BJ (cell line): ENCODE measurements at places on chromosomes 3 and 15. TPM values are rescaled to one million over a fixed set of nuclear protein-coding genes. Genes with fewer than 3 reads are reported as not detected.

Gene GP9
- not detected in 2 replicates for polyA plus RNA-seq

Gene TJP1
- 42.5 and 58.3 TPM in 2 replicates for polyA plus RNA-seq

GRCh38 chr3:15044326-15044725 lies 20.8 kb downstream of the MRPS25 start:
- DNase-seq: no peak

- DNase-seq: no peak
Measured at GRCh38 chr3:150414959-150415358, 6.9 kb downstream of the TSC22D2 start.

Gene GABRG3
- polyA plus RNA-seq: not detected in 2 replicates

Gene GABRB3
- 2.3 and 2.6 TPM in 2 replicates for polyA plus RNA-seq

DNA sequence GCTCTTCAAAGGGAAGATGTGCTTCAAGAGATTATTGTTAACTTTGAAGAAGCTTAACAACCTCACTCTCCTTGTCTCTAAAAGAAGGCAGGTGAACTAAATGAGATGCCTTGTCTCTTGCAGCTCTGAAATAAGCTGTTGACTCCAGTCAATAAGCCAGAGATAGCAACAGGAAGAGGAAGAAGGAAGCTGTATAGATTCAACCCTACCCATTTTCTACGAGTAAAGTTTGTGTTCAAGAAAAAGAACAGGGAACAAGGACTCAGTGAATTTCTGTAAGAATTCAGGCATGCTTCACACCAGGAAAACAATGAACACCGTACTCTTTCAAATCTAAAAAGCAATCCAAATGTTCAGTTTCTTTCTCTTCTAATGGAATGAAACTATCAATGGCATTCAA lies 503.5 kb downstream of the MAGI1 start:
- no peak for DNase-seq

Gene UQCC5
- 11.9 and 12.3 TPM in 2 replicates for polyA plus RNA-seq

DNA sequence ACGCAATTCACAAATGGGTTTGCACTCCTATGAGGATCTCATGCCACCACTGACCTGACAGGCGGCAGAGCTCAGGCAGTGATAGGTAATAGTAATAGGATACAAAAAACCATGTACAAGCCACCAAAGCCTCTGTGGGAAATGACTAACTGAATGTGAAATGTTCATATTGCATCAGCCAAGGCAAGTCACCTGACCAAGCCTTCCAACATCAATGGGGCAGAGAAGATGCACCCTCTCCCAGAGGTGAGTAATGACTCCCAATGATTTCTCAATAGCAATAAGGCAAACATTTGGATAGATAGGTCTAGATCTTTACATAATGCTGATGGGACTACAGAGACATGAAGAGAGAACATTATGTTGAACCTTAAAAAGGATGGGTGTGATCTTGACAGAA lies 14.9 kb downstream of the CNTN3 start:
- no peak for DNase-seq

- no peak for DNase-seq
Measured at GRCh38 chr15:47720555-47720954, 3.2 kb downstream of the SEMA6D start.

DNA sequence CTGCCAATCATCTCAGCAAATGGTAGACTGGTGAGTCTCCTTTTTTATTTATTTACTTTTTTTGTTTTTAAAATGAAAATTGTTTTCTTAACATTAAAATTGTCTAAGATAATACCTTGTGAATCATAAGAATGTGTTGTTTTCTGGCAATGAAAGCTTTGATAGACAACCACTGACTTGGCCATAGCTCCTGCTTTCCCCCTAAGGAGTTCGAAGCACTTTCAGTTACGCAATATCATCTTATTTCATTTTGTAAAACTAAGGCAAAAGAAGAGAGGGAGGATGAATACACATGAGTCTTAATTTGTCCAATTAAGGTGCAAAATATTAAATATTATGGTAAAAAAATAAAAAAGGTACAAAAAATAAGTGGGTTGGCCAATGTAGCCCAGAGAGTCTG lies 74.8 kb upstream of the PLCL2 start:
- no peak for DNase-seq

DNA sequence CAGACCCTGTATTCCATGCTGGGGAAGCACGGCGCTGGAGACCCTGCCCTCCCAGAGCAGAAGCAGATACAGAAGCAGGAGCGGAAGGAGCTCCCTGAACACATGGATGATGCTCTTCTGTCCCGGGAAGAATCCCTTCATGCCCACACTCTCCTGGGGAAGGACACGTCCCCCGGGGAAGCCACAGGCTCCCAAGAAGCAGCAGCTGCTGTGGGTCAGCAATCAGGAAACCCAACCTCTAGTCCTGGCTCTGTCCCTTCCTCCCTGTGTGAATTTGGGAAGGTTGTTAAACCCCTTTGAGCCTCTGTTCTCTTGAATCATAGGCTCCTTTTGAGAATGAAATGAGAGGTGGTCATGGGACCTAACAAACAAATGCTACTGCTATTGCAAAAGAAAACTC lies 176.2 kb upstream of the TPM1 start:
- no peak for DNase-seq

GRCh38 chr15:51536965-51537574 lies 85.5 kb downstream of the DMXL2 start:
- DNase-seq: peak; percentile 2

DNA sequence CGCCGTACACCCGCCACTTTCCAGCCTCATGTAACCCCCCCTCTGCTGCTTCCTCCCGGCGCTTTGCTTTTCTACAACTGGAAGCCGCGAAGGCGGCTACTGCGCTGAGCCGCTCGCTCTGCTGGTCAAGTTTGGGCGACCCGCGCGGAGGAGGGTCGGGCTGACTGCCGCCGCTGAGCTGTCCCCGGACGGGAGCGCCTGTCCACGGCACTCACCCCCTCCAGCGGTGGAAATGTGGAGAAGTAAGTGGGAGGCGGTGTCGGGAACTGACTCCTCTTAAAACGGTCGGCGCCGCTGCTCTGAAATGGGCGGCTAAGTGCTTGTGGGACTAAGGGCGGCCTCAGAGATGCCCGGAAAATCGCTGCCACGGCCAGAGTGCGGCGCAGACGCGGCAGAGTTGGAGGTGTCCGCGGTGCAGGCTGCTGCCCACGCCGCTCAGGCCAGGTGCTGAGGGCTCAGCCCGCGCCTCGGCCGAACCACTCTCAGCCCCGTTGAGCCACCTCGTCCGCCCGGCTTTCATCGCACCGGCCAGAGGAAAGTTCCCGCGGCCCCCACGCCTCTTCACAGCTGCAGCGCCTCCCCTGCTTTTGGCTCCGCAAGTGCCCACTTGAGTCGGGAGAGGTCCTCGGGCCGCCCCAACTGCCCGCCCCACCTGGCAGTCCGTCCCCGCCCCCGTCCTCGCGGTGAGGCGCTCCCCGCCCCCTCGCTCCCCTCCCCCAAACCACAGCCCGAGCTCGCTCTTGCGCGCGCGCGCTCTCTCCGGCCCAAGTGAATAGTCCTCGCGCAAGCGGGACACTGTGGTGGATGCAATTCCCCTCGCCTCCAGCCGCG lies at the start of gene EPHA6:
TSS of gene EPHA6 (plus strand) at position 775 of the 831 bp plus-strand sequence.
- DNase-seq: no peak

Gene FOXB1
- not detected in 2 replicates for polyA plus RNA-seq

Gene GOLGA8N
- polyA plus RNA-seq: 1.9 and 2.9 TPM in 2 replicates

Gene GXYLT2
- polyA plus RNA-seq: 5.7 and 6.3 TPM in 2 replicates

GRCh38 chr3:107662124-107662507 lies 139.4 kb downstream of the BBX start:
- DNase-seq: no peak
